Glutamatergic neuron (in vitro differentiated cells): ENCODE measurements at places on chromosomes 2 and 18.
A peak's percentile ranks its signal among the peaks of the same experiment; 100 is the strongest.

DNA sequence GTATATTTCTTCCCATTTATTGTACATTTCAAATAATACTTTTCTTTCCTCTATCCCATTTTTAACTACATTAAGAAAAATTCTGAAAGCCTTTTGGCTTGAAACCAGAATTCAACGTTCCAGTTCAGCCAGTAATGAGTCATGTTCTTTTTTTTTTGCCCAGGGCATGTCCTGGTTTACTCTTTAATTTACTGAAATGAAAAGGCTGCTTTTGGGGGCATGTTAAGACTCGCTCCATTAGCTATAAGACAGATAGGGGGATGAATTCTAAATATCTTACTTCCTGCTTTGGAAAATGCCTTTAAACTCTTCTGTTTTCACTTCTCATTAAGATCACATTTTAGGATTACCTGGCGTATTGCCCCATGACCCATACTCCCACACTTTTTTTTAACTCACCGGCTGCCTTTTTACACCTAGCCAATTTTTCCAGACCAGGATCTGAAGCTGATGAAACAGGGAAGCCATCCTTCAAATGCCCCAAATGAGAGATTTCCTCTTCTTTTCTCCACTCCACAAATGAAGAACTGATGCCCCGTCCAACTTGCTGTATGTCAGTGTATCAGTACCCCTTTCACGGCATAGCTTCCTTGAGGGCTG is 585 bp downstream of the ABCA12 start:
- H3K4me3 ChIP-seq = no peak overlapping the region
- peaks cover 3% of the 10 kb centered on the region for H3K4me1 ChIP-seq
- no peak for DNase-seq
- no peaks in the 10 kb centered on the region for H3K27me3 ChIP-seq
- H3K36me3 ChIP-seq = no peaks in the 10 kb centered on the region

GRCh38 chr2:215573496-215573895 is 137.6 kb upstream of the FN1 start:
- no peak overlapping the region for H3K27ac ChIP-seq

DNA sequence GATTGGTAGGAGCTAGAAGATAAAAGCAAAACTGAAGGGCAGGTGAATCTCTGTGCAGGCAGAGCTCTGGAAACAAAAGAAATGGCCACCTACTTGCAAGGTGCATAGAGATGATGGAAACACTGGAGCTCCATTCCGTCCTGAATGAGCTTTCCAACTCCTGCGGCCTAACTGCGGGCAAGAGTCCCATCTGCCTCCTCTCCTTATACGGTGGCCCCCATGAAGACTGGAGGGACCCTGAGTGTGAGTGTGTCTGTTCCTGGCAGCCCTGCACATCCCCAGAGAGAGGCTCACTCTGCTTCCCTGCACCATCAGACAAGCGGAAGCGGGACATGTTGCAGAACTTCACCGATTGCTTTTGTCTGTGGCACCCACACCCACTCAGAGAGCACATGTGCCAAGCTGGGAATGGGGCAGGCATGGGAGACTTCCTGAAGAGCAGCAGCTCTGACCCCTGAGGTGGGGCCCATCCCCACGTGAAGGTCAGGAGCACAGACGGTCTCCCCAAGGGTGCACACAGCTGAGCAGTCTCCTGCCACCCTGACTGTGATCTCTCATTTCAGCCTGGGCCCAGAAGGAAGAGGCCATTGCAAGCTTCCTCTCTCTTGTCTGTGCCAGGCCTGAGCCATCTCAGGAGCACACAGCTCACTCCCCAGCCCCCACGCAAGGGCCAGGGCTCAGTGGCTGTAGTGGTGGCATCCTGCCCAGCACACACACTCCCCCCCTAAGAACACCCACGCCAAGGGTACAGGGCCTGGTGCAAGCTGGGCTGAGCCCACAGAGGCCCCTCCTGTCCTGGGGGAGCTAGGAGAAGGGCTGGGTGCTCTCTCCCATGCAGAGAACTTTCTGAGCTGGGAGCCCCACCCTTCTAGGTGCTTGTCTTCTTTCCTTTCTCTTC is 75.3 kb downstream of the STPG4 start:
- H3K4me1 ChIP-seq = peaks cover 10% of the 10 kb centered on the region
- DNase-seq = no peak
- H3K4me3 ChIP-seq = no peak overlapping the region
- H3K27me3 ChIP-seq = peaks cover 7% of the 10 kb centered on the region
- H3K27ac ChIP-seq = no peak overlapping the region

DNA sequence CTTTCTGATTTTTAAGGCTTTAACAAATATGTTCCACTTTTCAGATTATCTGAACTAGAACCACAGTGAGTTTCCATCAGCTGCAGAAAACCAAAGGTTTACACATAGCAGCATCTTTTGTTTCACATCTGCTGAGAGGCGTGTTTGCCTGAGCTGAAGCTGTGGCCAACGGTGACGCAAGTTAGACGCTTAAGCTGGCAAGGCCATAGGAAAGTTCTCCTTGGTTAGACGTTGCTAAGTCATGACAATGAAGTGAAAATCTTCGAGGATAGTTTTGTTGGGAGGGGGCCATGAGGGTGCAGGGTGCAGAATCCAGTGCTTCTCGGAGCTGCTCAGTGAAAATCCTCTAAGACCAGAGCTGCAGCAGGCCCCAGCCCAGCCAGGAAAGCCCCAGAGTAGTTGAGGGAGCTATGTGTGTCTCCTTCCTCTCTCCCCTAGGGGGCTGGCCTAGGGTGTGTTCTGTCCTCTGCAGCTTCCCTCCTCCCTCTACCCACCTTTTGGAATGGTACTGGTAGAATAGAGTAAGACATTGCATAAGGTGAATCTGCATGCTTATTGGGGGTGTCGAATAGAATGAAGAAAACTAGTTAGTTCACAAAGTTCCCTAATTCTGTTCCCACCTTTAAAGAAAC is 105.4 kb downstream of the FHOD3 start:
- DNase-seq = no peak
- peaks cover 1% of the 10 kb centered on the region for H3K4me1 ChIP-seq
- no peak overlapping the region for H3K4me3 ChIP-seq
- H3K27me3 ChIP-seq = peaks cover 3% of the 10 kb centered on the region
- no peak overlapping the region for H3K27ac ChIP-seq

GRCh38 chr18:25349131-25349925 is 2.6 kb downstream of the ZNF521 start:
- H3K4me3 ChIP-seq = peak overlapping the region; percentile 91
- no peaks in the 10 kb centered on the region for H3K36me3 ChIP-seq

GRCh38 chr2:98476192-98476868 is 31.7 kb downstream of the INPP4A start:
- no peak for DNase-seq
- H3K27ac ChIP-seq = no peak overlapping the region
- H3K4me3 ChIP-seq = no peak overlapping the region
- H3K27me3 ChIP-seq = peaks cover 7% of the 10 kb centered on the region
- peaks cover 36% of the 10 kb centered on the region for H3K4me1 ChIP-seq

DNA sequence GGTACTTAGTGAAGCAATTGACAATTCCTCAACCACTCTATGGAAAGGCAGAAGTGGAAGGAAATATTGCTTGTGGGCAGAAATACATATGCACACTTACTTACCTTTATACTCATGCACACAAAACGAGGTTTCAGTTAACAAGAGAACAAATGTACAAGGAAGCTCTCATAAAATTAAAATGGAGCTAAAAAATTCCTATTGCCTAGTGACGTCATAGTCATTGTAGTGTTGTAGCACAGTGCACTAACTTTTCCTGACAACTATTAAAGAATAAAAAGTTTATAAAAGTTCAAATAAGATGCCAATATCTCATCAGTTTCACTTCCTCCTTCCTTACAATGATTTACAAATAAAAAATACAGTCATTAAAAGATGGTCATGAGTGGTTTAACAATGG is 1161.9 kb upstream of the NRXN1 start:
- H3K36me3 ChIP-seq = no peaks in the 10 kb centered on the region
- no peak for DNase-seq
- H3K27me3 ChIP-seq = no peaks in the 10 kb centered on the region
- no peak overlapping the region for H3K4me3 ChIP-seq
